ENCODE measurements at places on chromosomes 4 and X.

GRCh38 chr4:1795299-1796195, 2.5 kb downstream of the FGFR3 start:
- no peak for DNase-seq

GRCh38 chr4:85420831-85421230, 54.1 kb upstream of the ARHGAP24 start:
- no peak for DNase-seq

- peak; percentile 70 for DNase-seq
Measured at GRCh38 chr4:173257732-173258717, 76.1 kb downstream of the HMGB2 start.

DNA sequence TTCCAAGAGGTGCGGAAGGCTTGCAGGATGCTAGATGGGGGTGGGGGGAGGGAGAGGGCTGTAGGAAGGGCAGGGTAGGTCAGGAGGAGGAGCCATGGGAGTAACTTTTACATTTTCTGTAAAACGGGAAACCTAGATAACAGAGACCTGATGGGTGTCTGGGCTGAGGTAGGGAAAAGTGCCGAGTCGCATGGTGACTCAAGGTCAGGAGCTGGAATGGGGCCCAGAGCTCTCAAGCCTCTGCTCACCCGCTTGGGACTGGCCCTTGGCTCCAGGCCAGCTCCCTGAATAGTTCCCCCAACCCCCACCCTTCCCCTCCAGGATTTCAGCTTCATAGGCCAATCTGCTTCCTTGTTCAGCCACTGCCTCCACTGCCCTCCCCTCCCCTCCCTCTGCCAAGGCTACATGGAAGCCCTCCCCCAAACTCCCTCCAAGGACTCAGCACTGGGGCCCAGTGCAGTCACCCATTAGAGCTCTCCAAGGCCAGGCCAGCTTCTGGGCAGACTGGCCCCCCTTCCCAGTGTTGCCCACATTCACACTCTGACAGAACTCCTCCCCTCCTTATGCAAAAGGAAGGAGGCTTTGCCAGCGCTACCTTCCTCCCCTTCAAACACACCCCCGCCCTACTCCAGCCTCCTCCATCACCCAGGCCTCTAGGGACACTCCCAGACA, 43.6 kb downstream of the TSC22D3 start:
- DNase-seq = peak; percentile 93

- no peak for DNase-seq
Measured at GRCh38 chrX:36609616-36610585, 398.3 kb upstream of the FAM47C start.

DNA sequence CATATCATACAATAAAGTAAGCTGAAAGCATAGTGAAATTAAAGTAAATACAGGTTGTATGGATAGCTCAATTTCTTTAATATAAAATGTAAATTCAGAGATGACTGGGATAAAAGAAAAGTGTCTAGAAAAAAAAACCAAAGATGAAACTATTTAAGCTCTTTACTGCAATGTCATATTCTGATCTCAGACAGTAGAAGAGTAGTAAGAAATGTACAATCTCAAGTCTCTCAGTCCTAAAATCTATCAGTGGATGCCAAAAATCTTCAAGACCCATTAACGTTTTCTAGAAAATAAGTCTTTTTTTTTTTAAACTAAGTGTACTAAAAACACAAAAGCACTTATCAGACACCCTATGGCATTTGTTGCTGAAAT, 13.8 kb downstream of the MGARP start:
- DNase-seq = no peak

DNA sequence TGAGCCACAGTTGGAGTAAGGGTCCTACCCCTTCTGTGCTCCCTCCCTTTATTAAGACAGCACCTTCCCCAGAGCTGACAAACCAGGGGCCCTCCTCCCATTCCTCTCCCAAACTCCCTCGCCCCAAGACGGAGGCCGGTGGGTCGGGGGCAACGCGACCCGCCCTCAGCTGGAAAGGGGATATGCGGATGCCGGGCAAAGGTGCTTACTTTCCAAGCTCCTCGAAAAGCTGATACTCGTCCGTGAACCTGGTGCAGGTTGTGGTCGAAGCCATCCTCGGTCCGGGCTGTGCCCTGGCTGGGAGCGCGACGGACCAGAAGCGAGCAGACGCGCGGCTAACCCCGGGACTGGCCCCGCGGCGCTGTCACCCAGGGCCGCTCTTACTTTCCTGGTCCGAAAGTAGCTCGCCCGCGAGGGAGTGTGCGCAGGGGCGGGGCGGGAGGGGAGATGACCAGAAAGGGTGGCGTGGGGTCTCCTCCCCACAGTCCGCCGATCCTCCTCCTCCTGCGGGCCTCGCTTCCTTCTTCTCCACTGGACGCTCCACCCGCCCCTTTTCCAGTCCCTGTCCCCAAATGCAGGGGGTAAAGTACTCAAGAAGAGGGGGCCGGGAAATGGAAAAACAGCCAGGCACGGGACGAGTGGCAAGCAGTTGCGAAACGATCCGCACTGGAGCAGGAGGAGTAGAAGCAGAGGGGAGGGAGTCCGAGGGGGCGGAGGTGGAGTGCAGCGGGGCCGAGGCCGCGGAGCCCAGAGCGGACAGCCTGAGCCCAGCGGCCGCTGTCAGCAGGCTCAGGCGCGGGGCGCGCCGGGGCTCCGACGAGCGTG, 531 bp downstream of the CAMK2D start:
- DNase-seq = peak; percentile 91

DNA sequence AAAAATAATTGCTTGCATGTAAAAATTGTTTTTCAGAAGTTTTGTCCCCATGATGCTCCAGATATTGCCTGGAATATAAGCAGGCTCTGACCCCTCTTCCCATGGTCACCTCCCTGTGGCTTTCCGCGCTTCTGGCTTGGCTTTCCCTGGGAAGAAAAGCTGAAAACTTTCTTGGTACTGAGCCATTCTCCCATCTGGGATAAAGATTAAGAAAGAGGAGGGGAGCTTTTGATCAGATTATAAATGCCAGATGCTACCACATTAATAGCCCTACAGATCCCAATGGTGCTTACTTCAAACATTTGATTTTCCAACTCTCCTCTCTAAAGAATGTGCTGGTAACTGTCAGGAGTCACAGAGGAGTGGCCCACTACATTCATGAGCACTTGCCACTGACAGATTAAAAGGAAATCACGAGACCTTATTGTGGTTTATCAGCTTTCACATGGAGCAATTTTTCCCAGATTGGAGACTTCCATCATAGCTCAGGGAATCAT, 54.4 kb upstream of the GAB1 start:
- no peak for DNase-seq

DNA sequence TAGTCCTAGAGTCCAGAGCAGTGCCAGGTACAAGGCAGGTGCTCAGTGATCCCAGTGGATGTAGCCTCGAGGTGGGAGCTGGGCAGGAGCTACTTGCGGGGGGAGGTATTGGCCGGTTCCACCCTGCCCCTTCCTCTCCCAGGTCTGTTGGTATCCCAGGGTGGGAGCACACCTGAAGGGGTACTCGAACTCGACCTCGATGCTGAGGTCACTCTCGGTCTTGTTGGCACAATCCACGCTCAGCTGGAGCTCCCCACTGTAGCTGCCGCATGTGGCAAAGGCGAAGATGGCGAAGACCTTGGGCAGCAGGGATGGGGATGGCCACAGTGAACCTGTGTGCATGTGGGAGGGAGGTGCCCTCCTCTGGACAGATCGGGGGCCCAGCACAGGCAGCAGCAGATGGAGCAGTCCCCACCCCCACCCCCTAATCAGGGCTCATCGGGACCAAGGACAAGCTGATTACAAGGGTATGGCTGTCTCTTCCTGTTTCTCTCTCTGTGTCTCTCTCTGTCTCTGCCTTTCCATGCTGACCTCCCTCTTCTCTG, 2.4 kb downstream of the SYP start:
- DNase-seq = no peak

- DNase-seq = no peak
Measured at GRCh38 chr4:89653012-89653411, 183.9 kb downstream of the SNCA start.

GRCh38 chrX:68988865-68989264, 160.0 kb downstream of the EFNB1 start:
- no peak for DNase-seq

- no peak for DNase-seq
Measured at GRCh38 chr4:86627462-86628135, 33.5 kb downstream of the PTPN13 start.

DNA sequence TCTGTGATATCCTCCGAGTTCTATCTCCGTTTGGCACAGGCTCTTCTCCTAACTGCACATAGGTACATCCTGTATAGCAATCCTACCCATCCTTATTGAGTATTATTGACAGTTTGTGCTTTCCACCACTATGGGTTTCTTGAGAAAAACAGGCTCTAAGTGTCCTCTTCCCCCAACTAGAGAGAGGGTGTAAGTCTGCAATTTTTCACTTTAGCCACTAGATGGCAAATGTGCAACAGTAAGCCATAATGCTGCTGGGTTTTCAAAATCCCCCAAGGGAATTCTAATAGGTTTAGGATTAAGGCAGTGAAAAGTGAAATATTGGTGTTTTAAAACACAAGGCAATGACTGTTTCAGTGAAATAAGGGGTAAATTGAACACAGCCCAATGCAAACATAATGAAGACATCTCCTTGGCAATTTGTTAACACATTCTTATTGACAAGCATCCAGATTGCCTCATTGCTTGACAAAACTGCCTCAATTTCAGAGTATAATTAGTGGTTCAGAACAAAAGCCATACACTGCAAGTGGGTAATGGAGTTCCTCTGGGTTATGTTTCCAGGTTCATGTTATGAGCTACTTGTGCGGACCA, 239.0 kb upstream of the HTR2C start:
- no peak for DNase-seq

- DNase-seq = no peak
Measured at GRCh38 chr4:108346818-108347210, 178.1 kb upstream of the LEF1 start.
